Effector CD8-positive, alpha-beta T cell (primary cell): ENCODE measurements at places on chromosomes 2 and 18.

DNA sequence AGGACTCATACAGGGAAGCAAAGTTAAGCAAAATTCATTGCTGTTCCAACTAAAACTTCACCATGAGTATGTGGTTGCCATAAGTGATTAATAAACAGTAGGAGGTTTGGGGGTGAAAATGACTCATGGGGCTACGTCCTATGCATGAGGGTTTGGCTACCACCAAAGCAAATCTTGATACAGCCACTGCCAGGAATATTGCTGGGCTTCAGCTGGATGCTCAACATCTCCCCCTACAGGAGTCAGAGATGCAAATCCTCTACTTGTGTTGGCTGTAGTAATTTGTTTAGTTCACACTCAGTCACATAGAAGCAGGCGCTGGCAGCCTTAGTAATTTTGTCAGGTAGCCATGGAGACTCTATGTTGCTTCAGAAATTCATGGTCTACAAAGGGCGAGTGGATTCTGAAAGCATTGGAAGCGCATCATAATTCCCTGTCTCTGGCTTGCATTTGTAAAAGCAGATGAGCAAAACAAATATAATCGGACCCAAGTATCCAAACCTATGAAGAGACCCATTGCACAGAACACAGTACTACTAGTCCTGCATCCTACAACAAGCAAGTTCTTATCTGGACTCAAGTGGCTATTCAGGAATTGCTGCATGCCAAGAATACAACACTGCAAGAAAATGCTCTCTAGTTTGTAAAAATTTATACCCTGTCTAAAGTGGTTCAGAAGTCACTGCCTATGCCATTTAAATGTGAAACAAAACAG is 76.0 kb downstream of the CD28 start:
- peak; percentile 11 for DNase-seq

GRCh38 chr2:163466331-163467250 is 269.2 kb downstream of the FIGN start:
- DNase-seq, result no peak

- no peak for DNase-seq
These were observed 35.5 kb downstream of the ACVR1 start for GRCh38 chr2:157840568-157841156.

DNA sequence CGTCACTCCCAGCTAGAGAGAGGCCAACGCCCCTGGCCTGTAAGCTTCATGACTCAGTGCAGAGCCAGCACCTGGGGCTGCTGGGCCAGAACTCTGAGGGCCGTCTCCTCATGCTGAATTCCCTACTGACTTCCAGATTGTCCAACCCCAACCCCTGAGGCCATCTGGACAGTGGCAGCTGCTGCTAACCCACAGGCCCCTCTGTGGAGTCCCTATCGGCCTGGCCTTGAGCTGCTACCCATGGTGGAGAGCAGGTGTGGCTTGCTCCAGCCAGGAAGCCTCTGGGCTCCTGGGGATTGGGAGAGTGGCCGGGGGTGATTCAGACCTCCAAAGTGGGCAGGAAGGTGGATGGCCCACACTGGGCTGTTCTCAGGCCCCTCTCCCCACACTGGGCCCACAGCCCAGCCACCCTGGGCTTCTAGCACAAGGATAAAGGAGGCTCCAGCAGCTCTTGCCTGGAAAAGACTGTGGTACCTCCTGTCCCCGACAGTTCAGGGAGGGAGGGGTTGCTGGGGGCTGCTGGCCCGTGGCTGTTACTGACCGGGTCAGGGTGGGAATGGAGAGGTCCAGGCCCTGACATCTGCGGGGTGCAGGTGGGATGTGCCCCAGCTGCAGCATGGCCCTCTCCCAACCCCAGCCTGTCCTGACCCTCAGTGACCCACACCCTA is 8.2 kb downstream of the TEKT4 start:
- no peak for DNase-seq

DNA sequence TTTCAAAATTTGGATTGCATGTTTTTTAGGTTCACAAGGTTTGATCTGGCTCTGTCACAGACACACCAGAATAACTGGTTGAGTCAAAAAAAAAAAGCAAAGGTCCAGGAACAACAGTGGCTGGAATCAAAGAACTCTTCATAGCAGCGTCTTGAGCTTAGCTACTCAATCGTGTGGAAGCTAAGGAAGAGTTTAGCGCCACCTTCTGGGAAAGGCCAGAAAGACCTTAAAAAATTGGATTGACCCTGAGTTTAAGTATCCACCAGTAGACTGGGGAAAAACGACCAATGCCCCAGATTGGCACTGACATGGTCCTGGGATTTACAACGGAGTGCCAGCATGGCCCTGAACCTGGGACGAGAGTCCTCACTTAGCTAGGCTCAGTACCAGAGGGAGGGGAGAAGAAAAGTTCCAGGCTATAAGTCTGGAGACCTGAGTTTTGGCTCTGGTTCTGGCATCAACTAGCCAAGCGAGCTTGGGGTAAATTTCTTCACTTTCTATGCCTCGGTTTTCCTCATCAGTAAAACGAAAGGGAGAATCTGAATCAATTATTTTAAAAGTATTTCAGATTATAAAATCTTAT is 71.1 kb upstream of the TFCP2L1 start:
- no peak for DNase-seq

DNA sequence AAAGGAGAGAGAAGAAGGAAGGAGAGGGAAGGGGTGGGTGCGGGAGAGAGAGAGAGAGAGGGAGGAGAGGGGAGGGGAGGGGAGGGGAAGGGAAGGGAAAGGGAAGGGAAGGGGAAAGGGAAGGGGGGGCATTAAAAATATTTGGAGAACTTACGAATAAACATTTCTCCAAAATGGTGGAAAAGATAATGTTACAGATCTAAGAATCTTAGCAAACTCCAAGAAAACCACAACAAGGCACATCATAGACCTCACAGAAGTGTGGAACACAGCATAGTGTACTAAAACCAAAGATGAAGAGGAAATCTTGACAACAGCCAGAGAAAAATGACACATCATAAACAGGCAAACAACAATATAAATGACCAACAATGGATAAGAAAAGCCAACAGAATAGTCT is 83.1 kb downstream of the CRACDL start:
- DNase-seq, result no peak

DNA sequence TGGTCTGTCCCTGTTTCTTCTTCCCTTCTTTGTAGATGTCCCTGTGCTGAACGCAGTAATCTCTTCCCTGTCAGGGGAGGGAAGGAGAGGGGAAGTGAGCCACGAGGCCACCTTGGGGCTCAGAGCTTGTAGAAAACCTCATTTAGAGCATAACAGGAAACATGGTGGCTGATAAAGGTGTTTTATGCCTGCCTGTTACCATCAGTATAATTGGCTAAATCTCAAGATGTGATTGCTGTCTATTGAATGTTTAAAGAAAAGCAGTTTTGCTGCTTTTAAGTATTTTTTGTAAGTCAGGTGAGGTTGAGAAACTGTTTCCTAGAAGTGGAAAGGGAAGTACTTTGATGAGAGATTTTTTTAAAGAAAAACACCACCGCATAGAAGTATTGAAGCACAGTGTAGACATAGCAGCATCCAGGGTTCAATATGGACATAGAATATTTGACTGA is 59.7 kb upstream of the PDK1 start:
- no peak for DNase-seq
